ENCODE measurements at places on chromosomes 12 and 14. TPM values are rescaled to one million over a fixed set of nuclear protein-coding genes. Genes with fewer than 3 reads are reported as not detected.
A peak's percentile ranks its signal among the peaks of the same experiment; 100 is the strongest.

DNA sequence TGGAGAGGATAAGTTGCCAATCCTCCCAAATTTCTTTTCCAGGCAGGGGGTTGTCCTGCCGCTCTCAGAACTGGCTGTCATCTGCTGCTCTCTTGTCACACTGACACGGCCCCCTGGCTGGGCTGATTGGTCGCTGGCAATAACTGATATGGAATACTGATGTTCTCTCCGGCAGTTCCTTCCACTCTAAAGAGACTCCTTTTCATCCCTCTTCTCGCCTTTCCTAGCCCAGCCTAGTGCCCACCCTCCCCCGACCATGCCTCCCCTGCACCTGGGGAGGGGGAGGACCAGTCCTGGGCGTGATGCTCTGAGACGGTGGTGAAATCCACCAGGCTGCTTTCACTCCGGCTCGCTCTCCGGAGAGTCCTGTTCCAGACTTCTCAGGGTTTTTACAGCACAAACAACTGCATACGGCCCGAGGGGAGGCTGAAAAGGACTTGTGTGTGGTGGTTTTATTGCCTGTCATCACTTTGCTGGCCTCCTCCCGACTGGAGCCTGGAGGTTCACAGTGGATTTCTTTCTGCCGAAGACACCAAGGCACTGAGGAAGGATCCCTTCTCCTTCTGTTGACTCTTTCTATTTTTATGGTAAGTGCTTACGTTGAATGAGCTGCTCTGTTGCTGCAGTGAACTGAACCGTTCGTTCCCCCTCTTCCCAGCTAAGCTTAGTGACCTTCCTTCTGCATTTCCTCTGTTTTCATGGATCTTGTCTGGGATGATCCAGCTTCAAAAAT is at the start of gene ANO4:
TSS of gene ANO4 (plus strand) at position 336 of the 733 bp plus-strand sequence. CDS start 107,010 bp downstream, outside the sequence.
- DNase-seq = peak; percentile 39

DNA sequence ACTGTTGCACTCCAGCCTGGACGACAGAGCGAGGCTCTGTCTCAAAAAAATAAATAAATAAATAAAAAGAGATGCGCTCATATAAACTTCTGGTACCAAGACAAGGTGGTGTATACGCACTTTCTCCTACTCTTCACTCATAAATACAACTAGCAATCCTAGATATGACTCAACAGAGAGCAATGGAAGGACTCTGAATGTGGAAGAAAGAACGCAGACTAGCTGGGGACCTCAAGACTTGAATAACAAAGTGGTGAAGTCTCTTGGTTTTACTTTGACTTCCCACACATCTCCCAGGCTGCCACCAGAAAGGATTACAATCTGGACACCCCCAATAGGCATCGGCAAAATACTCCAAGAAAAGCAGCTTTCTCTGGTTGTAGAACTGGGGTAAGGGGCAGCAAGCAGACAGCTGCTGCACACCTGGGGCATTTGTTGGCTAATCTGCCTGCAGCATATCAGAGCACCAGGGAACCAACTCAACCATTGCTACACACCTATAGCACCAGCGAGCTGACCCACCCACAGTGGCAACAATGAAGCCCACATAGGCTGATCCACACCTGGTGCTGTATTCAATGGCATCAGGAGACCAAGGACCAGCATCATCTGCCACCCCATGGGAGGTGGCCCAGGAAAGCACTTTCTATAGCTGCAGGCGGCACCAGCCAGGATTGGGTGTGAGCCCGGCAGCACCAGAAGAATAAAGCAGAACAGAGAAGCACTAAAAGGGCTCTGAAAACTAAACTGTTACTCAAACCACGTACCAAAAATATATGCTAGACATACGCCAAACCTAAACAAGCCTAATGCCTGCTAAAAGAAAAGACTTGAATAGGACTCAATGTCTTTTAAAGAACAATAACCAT is 1231.7 kb upstream of the TMEM132C start:
- peak; percentile 51 for DNase-seq

DNA sequence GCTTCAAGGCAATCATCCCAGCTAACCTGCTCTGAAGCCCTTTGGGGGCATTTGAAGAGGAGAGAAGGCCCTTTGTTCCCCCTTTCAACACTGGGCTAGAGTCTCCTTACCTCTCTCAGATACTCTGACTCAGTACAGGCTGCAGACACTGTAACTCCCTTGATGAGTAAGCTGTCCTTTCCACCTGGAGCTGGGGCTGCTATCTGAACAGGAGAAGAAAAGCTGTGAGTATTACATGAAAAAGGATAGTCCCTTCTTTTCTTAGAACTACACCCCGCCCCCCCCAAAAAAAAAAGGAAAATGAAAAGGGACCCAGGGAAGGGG is 186.6 kb upstream of the PLEKHG7 start:
- peak; percentile 43 for DNase-seq

DNA sequence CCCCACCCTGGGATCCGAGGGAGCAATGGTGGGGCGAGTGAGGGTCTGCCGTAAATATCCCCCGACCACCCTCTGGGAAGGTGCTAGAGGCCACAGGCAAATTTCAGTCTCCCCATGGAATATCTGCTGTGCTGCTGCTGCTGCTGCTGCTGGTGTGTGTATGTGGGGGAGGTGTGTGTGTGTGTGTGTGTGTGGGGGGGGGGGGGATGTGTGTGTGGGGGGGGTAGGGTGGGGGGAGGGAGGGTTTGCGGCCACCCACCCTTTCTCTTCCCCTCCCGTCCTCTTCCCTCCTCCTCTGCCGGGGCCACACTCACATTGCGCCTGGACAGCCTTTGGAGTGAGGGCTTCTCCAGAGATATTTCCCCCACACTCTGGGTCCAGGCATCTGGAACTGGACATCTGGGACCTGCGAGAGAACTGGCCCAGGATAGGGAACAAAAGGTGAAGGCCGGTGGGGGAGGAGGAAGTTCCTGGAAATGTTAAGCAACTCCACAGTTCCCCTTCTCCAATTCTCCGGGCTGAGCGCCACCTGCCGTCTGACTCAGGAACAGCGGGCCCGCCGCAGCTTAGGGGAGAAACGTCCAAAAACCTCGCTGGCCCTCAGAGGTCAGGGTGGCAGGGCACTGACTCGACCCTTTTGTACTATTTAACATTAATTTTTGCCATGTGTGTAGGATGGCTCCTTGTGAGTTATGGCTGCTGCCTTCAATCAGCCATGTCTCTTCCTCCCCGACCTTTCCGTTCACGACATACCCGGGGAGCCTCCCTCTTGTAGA is at the start of gene C1RL:
TSS of gene C1RL (minus strand) at position 419 of the 776 bp plus-strand sequence. CDS start at position 385, 34 bp downstream.
- DNase-seq = peak; percentile 85

GRCh38 chr12:111031916-111032590 is 111.7 kb upstream of the MYL2 start:
- DNase-seq = no peak

- DNase-seq = peak; percentile 97
Measured at GRCh38 chr14:68547305-68548193, 245.3 kb downstream of the ZFP36L1 start.

DNA sequence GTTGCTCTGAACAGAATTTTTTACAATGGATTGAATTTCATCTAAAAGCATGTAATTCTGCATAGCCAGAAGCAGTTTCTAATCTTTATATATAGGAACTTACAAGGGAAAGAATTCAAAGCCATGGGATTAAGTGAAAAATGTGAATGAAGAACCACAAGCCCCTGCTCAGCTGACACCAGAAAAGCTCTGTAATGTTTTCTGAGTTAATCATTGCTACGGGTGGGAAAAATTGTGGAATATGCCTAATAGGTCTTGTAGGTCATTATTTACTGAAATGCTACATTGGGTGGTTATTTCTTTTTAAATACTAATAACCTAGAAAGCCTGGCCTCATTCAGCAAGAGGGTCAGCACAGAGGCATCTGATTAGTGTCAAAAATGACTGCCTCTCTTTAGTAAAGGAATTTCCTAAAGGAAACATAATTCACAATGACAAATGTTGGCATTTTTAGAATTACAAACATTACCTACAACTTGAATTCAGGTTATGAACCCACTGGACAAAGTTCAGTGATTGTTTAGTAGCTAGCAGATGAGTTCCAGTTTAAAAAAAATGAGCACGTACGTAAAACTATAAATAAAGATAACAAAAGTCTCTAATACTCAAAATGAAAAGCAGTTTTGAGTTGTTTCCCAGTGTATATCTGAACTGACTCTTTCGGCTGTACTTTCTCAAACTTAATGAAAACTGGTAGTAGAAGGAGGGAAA is 75.3 kb downstream of the BMP4 start:
- DNase-seq = peak; percentile 42

GRCh38 chr12:80299976-80300375 is 144.1 kb upstream of the PTPRQ start:
- DNase-seq = peak; percentile 3

- no peak for DNase-seq
Measured at GRCh38 chr14:77746064-77746702, 14.8 kb downstream of the SNW1 start.

- DNase-seq = no peak
Measured at GRCh38 chr12:125220404-125221273, 155.4 kb downstream of the AACS start.

DNA sequence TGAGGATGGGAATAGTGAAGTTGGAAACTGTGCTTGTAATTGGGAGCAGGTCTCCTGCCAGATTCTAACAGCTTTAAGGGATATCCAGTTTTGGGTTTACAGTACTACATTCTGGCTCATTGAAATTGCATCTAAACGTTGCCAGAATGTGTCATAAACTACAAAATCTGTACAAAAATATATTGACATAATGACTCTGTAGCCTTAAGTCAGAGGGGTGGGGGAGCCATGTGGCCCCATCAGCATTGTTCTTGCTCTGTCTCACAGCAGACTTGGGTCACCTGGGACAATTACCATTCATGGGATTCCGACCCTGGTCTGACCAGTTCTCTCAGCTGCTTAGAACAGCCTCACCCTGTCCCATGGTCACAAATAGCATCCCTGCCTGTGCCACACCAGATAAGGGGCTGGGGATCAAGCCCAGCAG is 43.3 kb upstream of the MED13L start:
- peak; percentile 10 for DNase-seq

DNA sequence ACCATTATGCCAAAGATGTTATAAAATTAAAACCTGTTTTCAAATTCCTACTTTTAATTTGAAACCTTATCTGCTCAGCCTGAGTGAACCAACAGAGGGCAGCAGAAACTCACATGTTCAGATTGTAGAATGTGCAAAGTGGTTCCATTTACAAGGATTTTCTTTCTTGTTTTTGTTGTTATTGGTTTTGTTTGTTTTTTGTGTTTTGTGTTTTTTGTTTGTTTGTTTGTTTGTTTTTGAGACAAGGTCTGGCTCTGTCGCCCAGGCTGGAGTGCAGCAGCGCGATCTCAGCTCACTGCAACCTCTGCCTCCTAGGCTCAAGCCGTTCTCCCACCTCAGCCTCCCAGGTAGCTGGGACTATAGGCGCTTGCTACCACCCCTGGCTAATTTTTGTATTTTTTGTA is 22.8 kb upstream of the GARIN2 start:
- peak; percentile 54 for DNase-seq

DNA sequence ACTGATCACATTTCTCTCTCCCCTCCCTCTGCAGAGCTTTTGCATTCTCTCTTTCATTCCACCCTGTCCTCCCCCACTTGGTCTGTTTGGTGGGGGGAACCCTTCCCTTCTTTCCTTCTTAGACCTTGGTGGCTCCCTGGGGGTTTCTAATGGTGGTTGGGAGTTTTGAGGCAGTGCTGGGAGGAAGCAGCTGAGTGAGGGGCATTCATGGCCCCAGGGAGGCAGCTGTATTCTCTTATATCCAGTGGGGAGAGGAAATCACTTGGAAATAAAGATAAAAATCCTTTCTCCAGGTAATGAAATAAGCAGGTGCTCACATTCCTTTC is 13.3 kb downstream of the NGDN start:
- no peak for DNase-seq

- no peak for DNase-seq
Measured at GRCh38 chr12:12069821-12070548, 754 bp upstream of the BCL2L14 start.

DNA sequence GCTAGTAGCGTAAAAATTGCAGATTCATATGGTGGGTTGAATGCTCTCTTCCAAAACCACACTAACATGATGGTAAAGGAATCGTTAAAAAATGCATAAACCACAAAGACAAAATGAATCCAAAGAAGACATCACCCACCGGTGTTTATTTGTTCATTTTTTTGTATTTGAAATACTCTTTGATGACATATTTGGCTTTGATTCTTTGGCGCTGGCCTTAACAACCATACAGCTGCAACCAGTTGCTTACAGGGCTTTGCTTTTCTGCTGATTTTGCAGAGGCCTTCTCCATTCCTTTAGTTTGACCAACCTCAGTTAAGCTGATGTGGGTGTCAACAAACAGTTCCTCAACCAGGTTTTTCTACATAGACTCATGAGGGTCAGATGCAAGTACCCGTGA is 103.5 kb downstream of the CACNA1C start:
- no peak for DNase-seq

NTF3 gene
- 1.7 TPM for total RNA-seq

ERO1A gene
- 106 TPM for total RNA-seq

VRTN gene
- total RNA-seq = not detected

IFT43 gene
- total RNA-seq = 33.4 TPM

Data from M059J (cell line).